ENCODE measurements at places on chromosomes 12 and 14.

GRCh38 chr12:61530456-61530855 is 729.7 kb upstream of the USP15 start:
- no peak for DNase-seq

DNA sequence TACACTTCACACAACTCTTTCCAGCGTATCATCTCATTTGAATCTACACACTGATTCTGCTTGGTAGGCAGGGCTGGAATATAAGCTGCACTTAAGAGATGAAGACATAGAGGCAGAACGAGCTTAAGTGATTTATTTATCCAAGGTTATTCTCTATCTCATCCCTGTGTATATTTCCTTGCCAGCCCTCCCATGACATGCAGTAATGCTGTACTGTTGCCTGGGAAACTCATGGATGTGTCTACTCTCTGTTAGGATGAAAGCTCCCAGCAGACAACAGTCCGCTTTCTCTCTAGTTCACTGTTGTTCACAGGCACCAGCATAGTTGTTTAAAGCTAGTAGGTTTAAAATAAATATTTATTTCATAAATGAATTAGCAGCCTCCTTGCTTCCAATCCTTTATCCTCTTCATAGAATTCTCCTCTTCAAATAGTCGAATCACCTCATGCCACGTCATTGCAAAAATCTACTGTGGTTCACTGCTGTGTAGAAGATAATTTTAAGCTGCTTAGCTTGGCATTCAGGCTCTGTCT is 25.4 kb downstream of the FGF6 start:
- no peak for DNase-seq

GRCh38 chr14:105850853-105851581 is 324.6 kb downstream of the TMEM121 start:
- DNase-seq: no peak

- DNase-seq: no peak
These were observed 180.2 kb downstream of the CRADD start for GRCh38 chr12:93857279-93857938.

GRCh38 chr12:19014240-19014639 is 115.3 kb upstream of the PLEKHA5 start:
- no peak for DNase-seq
